ENCODE measurements at places on chromosomes 7 and 10.

- DNase-seq, result no peak
Observed at GRCh38 chr10:8033812-8034465, 20.5 kb upstream of the GATA3 start.

GRCh38 chr7:102872460-102872859, 40.3 kb upstream of the LRRC17 start:
- no peak for DNase-seq

DNA sequence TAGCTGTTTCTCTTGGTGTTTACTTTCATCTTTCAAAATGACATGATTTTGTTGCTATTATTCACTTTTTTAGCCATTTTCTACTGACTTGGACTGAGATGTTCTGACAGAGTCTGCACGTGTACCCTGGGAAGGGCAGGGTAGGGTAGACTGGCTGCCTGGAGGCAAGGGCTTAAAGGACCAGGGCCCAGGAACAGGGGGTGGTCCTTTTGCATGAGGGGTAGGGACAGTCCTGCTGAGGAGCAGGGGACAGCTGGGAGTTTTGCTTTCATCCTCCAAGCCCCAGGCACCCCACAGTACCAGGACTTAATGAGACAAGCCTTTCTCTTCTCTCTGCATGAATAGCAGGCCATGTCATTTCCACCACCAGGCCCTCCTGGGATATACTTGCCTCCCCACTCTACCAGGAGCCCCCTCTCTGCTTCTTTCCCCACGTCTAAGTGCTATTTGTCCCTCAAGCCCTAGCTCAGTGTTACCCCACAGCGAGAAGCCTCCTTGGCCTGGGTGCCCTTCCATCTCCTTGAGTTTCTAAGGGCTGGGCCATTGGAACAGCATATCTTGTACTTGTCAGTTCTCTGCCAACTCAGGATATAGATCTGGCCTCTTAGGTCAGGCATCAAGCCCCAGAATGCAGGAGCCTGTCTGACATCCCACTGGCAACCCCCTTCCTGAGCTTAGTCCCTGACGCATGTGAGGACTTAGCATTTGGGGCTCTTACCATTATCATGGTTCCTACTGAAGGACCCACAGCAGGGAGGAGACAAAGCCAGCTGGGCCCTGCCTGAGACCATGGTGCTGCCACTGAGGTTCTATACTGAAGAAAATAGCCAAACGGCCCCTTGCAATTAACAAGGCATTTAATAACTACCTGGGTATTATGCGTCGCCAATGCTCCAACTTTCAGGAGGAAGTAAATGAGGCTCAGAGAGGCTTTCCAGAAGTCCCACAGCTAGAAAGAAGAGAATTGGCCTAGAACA, 78.4 kb upstream of the UNC5B start:
- no peak for DNase-seq

DNA sequence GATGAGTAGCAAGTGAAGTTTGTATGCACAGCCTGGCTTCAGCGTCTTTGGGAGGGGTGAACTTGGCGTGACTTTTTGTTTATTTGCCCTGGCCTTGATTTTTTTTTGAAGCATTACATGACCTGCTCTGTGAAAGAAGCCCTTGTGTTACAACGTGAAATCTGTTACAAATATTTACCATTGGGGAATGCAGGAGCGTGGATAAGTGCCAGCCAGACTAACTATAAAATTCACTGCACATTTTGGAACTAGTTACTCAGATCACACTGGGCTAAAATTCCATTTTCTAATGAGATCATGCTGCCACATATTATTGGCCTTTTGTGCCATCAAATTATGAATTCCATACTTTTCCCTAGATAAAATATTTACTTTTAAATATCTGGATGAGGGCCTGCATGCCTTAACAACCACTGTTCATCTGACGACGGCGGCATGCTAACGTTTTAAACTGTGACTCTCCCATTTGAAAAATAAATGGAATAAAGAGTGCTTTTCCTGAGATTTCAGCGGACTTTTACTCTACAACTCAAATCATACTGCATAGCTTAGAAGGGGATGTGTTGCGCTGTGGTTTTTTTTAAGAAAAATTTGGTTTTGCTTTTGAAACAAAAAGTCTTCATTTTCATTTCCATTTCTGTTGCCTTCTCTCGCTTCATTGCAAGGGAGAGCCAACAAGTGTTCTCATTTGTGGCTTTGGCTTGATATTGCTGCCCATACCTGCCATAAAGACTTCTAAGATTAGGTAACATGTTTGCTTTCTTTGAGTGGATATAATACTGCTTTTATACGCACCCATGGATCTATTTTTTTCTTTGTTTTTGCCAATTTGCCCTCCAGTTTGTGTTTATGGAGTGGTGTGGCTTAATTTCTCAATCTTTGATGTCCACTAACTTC, 352.2 kb downstream of the TFEC start:
- DNase-seq, result no peak

- DNase-seq, result no peak
Observed at GRCh38 chr7:98398567-98399372, 2.1 kb downstream of the BAIAP2L1 start.

DNA sequence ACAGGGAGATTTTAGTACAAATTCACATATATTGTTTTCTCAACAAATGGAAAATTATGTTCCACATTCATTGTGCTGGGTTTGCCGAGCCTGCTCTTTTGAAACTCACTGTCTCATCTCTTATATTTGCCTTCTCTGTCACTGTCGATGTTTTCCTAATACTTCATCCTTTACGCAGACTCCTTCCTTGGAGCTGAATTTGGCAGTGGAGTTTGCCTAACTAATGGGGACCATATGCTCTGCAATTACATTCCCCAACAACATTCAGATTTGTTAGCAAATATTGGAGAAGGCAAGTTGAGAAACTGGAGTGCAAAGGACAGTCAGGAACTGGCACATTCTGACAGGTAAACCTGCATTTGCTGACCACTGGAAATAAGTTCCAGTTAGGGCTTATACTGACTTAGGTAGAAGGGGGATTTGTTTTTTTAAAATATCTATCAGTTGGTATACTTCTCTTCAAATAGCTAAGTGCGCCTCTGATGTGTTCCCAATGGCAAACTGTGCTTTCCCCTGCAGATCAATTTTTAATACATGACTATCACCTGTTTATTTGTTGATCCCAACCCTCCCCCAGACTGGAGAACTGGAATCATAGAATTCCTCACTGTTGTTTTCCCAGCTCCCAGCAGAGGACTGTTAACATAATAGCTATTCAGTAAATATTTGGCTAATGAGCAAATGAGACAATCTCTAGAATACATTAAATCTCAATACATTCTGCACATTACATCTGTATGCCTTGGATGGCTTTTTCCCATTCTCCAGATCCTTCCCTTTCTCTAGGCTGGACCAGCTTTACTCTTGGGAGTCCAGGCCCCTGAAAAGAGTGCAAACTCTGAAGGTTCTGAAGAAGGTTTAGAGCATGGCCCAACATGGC, 769.3 kb downstream of the KCNMA1 start:
- no peak for DNase-seq

DNA sequence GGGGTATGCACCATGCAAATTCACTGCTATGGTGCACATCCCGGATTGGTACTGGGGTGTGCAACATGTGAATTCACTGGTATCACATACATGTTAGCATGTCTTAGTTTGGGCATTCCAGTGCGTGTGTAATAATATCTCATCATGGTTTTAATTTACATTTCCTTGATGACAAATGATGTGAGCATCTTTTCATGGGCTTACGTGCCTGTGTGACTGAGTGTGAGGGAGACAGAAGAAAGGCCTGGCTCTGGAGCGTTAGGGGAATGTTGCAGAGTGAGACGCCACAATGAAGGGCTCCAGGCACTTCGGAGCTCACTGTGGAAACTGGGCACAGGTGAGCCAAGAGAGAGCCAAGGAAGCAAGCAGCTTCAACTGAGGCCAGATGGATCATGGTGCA, 162.6 kb downstream of the UBE2H start:
- DNase-seq, result no peak

GRCh38 chr7:73895626-73896025, 34.7 kb downstream of the TMEM270 start:
- no peak for DNase-seq

DNA sequence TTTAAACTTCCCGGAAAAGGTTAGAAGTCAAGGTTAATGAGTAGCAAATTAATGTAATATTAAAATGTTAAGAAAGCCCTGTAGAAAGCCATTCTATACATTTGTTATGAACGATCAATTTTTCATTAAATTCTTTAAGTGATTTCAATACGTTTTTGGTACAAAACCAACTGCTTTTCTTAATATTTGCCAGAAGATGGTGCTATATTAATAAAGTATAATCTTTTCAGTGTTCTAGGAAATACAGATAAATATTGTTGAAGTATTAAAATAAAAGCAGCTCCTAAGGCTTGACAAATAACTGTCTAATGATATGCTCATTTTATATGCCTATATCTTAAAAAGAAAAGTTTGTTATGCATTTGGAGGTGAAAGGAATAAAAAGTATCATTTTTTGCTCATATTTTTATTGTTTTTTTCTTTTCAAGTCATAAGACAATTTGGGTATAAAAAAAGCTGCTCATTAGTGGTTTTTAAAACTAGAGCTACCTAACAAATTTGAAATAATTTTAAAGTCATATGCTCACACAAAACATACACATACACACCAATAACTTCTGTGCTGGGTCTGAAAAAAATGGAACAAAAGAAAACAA, 130.3 kb upstream of the POT1 start:
- no peak for DNase-seq

- no peak for DNase-seq
Observed at GRCh38 chr10:62830679-62831078, 14.5 kb upstream of the EGR2 start.

- no peak for DNase-seq
Observed at GRCh38 chr7:107742678-107743566, 1.0 kb upstream of the CBLL1 start.

DNA sequence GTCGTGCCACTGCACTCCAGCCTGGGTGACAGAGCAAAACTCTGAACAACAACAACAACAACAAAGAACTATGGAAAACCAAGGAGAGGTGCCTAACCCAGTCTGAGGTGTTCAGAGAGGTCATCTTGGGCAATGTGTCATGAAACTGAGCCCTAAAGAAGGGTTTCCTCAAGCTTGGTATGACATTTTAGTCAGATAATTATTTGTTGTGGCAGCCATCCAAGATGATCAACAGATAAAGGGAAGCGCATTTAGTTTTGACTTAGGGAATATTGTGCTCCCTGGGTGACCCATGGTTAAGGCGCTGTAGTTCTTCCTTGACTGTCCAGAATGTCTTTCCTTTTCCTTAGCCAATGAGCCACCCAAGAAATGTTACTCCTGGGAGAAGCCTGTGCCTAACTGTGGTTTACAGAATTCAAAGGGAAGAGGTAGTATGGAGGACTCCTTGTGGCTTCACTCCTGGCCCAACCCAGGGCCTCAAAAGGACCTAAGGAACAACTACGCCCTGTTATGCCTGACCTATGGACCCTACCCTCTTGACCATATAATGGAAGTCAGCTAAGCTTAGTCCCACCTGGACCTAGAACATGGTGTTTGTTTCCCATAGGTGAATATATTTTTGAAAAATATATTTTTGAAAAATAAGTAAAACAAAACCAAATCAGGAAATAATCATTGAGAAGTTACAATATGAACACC, 42.4 kb downstream of the TPST1 start:
- no peak for DNase-seq

- DNase-seq, result no peak
Observed at GRCh38 chr10:36188080-36188453, 546.0 kb upstream of the FZD8 start.

DNA sequence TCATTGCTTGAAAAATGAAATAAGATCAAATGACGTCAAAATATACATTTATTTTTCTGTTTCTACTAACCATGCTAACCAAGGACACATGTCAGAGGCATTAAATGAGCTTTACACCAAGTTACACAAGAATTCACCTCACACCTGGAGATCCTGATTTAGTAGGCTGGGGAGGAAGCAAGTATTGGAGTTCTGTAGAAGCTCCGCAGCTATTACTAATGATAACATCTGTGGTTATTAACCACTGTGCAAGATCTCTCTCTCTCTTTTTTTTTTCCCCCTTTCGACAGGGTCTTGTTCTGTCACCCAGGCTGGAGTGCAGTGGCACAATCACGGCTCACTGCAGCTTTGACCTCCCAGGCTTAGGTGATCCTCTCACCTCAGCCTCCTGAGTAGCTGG, 104.0 kb downstream of the ZNF22 start:
- DNase-seq, result no peak

DNA sequence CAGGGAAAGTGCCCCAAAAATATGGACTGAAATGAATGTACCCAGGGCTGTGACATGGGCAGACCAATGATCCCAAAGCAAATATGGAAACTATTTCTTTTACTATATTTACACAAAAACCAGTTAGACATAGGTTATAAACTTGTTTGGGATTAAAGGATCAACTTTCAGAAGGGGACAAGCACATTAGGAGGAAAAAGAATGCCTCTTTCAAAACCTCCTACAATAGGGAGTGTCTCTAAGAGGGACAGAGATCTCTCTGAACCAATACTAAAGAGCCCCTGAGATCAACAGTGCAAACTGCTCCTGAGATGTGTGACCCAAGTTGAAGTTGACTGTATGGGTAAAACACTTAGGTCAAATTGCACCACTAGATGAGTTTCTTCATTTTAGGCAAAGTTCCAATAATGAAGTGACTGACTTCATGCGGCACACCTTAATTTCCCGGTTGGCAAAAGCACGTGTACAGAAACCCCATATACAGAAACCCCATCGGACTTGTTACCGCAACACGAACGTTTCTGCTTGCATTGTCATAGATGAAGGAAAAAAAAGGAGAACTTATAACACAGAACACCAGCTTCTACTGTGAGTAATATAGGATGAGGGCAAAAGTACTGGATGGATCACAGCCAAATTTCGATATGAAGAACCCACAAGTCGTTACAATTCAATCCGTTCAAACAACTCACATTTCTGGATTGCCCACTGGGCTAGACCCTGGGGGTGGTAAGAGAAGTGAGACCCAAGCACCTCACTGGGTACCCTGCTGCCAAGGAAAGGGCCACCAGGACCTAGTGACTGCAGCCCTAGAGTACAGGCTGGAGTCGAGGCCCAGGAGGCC, 4.3 kb downstream of the SVIL start:
- DNase-seq, result no peak

DNA sequence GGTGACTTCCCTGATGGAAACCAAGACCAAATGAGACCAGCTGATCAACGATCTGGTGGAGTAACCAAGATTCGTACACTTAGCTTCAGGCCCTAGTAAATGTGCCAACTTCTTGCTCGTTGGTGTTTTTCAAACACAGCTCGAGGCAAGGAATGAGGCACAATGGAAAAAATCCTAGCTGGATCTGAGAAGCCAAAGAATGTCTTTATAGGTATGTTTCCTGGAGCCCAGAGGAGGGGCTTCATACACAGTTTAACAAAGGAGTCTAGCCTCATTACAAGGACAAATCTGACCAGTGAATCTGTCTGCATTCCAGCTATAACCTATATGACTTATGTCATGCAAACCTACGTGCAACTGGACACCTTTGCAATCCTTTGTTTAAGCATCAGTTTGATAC, 3.7 kb downstream of the COL17A1 start:
- no peak for DNase-seq

GRCh38 chr10:84294766-84295447, 33.5 kb upstream of the CCSER2 start:
- DNase-seq, result no peak

DNA sequence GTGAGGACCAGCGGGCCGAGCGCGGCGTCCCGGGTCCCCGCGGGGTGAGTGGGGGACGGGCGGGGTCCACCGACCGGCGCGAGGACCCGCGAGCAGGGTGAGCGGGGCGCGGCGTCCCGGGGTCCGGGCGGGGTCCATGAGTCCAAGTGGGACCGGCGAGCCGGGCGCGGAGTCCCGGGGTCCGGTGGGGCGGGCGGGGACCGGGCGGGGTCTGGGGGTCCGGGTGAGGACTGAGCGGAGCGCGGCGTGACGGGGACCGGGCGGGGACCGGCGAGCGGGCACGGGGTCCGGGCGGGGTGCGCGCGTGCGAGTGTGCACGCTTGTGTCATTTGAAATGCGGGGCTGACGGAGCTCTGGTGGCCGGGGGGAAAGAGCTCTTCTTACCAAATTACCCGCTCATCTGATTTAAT, 765 bp downstream of the CELF2 start:
- DNase-seq, result no peak

All from stimulated activated CD8-positive, alpha-beta memory T cell treated with anti-CD3 and anti-CD28 coated beads, Interleukin-2, amount 100 ng/mL, for 1 hour (primary cell).